ENCODE measurements at places on chromosomes 2 and 18.

DNA sequence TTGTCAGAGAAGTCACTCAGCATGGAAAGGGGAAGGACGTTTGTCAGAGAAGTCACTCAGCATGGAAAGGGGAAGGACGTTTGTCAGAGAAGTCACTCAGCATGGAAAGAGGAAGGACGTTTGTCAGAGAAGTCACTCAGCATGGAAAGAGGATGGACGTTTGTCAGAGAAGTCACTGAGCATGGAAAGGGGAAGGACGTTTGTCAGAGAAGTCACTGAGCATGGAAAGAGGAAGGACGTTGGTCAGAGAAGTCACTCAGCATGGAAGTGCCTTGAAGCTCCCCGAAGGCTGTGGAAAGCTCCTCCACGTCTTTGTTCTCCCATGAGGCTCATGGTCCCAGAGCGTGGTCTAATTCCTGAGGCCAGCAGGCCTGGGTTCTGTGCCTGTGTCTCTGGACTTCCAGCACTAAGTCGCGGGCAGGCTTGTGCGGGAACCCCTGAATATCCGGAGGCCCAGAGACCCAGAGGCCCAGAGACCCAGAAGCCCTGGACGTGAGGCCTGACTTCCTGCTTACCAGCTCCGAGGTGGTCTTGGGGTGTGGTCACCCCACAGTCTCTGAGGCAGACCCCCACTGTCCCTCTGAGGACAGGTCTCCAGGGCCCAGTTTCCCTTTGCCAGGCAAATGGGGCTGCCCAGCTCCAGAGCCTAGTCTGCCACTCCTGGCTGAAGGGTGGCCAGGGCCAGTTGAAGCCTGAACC, 70.4 kb upstream of the TWIST2 start:
- DNase-seq, result no peak

GRCh38 chr2:62736899-62737559, 31.5 kb downstream of the EHBP1 start:
- no peak for DNase-seq

- DNase-seq, result no peak
Measured at GRCh38 chr18:3097082-3097481, 84.1 kb upstream of the LPIN2 start.

DNA sequence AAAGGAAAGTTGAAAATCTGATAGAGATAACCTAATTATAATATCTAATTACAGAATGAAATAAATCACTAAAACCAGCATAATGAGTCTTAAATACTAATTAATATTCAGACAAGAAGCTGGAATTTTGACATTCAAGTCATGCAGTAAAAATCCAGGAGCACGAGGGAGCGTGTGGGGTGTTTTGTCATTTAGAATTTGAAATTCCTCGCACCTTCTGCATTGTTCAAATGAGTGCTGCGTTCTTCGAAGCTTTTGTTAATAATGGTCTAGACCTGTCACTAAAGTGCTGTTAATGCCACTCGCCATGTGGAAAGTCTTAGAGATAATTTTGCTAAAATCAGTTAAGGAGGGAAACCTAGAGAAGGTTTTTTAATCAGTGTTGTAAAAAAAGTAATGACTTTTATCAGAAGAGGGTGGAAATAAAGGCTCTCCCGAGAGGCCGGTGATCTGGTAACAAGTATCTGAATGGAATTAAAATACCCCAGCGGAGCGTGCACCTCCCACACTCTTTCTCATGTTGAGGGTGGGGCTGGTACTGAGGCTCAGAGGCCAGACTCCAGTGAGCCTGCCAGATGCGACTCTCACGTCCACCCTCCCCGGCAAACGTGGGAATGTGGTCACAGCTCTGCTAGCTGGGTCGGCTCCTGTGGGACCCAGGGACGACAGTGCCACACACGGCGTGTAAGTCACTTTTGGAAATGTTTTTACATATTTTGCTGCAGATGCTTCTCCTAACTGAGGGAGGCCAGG, 69.4 kb upstream of the MYT1L start:
- no peak for DNase-seq

DNA sequence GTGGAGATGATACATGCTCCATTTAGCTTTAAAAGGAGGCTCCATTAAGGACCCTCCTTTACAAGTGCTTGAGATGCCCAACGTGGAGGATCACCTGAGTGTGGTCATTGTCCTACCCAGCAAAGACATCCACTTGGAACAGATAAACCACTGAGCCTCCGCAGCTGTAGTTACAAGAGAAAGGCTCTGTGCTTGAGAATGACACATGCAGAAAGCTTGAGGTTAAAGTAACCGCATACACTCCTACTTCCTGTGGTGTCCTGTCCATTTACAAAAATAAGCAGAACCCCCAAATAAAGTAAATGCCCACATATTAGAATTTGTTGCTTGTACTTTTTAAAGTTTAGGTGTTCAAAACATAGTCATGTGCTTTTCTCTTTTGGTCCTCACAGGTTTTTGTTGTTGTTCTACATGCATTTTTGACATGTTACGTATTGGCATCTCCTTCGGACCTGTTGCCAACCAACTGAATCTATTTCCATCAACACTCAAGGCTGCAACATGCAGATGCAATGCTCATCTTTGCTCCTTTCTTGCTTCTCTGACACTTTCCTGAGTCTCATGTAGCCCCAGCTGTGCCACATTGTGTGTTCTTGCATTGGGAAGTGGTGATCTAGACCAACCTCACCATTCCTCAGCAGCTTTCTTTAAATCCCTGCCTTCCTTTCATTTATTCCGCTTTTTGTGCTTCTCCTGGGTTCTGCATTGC, 56.0 kb downstream of the SERPINB7 start:
- DNase-seq, result no peak

GRCh38 chr2:138787053-138787666, 7.0 kb upstream of the NXPH2 start:
- DNase-seq, result no peak

- no peak for DNase-seq
Measured at GRCh38 chr2:77796397-77796796, 274.2 kb upstream of the LRRTM4 start.

- no peak for DNase-seq
Measured at GRCh38 chr2:165162466-165162865, 41.4 kb downstream of the SCN3A start.

GRCh38 chr2:171487803-171488259, 34.4 kb upstream of the CYBRD1 start:
- DNase-seq, result no peak

DNA sequence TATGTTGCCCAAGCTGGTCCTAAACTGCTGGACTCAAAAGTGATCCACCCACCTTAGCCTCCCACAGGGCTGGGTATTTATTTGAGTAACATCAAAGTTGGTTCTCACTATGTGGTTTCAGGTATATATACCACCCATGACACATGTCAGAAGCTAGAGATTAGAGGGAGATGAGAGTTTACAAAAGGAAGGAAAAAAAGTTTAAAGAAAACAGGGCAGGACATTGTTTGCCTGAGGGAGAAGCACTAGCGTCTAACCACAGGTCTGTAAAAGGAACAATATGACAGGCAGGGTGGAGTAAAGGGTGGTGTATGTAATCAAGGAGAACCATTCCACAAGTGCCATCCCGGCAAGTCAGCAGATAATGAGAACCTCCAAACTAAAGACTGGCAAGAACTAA, 8.5 kb downstream of the CEP76 start:
- no peak for DNase-seq

GRCh38 chr18:670522-670921, 13.1 kb downstream of the TYMS start:
- DNase-seq, result no peak

GRCh38 chr2:144389151-144389929, 130.6 kb downstream of the ZEB2 start:
- no peak for DNase-seq

- DNase-seq, result no peak
Measured at GRCh38 chr18:75143851-75144250, 65.1 kb downstream of the PTGR3 start.

GRCh38 chr18:2060086-2060485, 511.2 kb downstream of the METTL4 start:
- no peak for DNase-seq

DNA sequence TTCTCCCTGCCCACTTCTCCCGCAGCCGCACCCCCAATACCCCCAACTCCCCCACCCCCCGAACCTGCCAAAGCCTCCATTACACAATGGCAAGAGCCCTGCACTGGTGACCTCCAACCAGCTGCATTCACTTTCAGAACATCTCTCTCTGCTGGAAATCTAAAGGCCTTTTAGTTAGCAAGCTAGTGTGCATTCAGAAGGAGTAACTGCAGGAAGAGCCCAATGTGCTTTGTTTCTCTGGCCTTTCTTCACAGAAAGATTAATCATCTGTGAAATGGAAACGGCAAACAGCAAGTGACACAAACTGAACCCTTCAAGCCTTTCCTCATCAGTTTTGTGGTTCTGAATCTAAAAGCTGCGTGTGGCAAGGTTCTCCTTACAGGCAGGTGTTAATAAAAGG, 124.2 kb downstream of the OLA1 start:
- no peak for DNase-seq
